ENCODE measurements at places on chromosomes 2 and 18.

- DNase-seq: peak; percentile 79
These were observed 670.7 kb upstream of the ZNF804A start for GRCh38 chr2:183927406-183928325.

- no peak for DNase-seq
These were observed 32.2 kb downstream of the MAPRE2 start for GRCh38 chr18:35073186-35074105.

DNA sequence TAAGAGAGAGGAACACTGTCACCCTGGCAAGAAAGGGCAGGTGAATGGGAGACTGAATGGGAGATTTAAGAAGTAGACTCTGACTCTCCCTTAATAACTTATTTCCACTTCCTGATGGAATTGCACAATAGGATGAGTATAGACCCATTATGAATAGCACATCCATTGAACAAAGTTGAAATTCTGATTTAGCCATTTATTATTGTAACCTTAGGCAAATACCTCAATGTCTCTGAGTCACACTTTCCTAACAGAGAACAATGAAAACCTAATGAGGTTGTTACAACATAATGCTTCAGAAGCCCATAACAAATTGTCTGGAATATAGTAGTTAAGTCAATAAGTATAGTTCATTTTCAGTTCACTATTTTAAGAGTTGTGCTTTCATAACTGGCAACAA, 78.9 kb downstream of the NRXN1 start:
- peak; percentile 80 for DNase-seq

DNA sequence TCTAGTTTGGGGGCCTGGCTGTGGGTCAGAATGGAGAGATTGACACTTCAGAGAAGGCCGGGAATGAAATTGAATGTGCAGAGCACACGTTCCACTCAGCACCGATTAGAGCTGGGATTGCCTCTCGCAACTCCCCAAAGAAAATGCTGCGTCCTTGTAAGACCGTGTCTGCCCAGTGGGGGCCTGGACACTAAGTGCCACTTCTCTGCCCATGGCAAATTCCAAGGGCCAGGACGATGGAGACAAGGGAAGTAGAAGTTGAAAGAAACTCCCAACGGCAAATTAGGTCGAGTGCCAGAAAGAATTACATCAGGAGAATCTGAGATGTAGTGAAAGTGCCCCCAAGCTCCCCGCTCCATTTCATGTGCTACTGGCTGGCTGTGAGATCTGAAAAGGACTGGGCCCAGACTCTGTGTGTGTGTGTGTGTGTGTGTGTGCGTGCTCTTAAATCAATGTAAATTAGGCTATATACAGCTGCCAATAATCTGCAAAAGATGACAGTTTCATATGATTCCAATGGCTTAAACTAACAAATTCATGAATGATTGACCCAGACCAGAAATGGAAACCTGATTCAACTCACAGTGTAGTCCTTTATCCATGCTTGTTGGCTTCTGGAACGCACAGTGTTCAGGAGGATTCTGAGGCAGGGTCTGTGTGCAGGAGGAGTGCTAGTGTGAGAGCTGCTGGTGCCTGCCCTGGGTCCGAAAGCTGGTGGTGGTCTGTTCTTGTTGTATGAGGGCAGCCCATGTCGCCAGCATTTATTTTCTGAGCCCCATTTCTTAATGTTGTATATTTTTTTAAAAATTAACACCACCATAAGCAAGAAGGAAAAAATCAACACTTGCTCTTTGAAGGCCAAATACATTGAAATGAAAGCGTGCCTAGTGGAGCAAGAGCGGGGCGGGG, 234.3 kb downstream of the AGAP1 start:
- no peak for DNase-seq

DNA sequence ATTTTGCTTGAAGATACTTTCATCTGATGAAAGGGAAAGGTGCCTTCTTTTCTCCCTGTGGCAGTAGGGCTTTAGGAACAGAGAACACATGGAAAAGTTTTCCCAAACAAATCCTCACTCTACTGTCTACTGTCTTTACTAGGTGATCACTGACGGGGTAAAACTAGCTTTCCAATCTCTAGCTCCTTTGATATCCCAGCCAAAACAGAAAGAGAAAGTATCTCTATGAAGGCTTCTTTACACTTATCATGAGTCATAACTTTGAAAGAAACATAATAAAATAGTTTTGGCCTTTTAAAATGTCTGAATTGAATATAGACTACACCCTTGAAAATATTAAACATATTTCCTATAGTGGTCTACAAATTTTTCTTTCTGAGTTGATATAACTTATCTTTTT, 214.5 kb downstream of the DSEL start:
- DNase-seq: peak; percentile 17

DNA sequence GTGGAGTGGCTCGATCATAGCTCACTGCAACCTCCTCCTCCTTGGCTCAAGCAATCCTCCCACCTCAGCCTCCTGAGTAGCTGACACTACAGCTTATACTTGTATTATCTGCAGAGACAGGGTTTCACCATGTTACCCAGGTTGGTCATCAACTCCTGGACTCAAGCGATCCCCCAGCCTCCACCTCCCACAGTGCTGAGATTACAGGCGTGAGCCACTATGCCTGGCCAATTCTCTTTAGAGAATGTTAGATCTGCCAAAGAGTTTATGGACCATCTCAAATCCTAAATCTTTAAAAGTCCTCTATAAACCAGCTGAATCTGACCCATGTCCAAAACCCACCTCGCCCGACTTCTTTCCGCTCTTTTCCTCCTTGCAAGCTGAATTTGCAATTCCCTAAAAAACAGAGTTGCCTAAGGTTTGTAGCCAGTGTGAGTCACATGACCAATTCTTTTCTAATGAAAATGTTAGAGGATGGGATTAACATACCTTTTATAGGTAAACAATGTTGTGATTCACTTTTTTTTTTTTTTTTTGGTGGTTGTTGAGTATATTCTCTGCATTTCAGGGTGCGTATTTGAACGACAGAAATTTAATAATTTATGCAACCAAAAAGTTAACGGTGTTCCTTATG, 2.4 kb upstream of the PMAIP1 start:
- no peak for DNase-seq

DNA sequence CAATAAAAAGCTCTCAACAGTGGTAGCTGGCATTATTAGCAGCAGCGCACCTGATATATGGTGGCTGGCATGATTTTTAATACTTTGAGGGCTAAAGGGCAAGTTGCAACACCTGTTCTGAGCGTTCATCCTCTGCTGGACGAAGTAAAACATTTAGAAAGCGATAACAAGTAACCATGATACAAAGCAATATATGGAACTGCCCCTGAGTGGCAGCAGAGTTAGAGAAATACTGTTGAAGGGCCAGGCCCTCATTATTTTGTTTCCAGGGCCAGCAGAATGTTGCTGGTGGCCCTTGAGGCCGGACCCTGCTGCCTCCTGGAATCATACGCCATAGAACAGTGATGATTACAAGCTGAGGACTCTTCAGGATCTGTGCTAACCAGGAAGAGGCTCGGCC, 47.8 kb downstream of the ARHGEF4 start:
- no peak for DNase-seq

DNA sequence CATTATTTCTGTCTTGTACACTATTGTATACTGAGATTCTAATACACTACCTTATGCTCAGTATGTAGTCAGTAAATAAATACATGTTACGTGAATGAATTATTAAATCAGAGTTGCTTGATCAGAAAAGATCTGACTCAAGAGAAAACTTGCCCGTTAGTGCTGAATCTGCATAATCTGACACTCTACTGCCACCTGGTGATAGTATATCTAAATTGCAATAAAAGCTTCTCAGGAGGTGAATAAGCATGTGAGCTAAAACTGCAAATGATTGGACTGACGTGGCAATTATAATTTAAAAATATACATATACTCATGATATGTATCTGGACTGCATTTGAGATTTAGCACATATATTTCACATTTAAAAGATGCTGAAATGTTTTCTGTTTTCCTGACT, 70.4 kb downstream of the KIAA1328 start:
- DNase-seq: peak; percentile 26

- no peak for DNase-seq
These were observed 566.0 kb downstream of the STK39 start for GRCh38 chr2:167681234-167682015.

GRCh38 chr2:35978218-35978617, 377.4 kb upstream of the CRIM1 start:
- no peak for DNase-seq

GRCh38 chr2:64839844-64840243, 149.4 kb upstream of the SLC1A4 start:
- peak; percentile 47 for DNase-seq

DNA sequence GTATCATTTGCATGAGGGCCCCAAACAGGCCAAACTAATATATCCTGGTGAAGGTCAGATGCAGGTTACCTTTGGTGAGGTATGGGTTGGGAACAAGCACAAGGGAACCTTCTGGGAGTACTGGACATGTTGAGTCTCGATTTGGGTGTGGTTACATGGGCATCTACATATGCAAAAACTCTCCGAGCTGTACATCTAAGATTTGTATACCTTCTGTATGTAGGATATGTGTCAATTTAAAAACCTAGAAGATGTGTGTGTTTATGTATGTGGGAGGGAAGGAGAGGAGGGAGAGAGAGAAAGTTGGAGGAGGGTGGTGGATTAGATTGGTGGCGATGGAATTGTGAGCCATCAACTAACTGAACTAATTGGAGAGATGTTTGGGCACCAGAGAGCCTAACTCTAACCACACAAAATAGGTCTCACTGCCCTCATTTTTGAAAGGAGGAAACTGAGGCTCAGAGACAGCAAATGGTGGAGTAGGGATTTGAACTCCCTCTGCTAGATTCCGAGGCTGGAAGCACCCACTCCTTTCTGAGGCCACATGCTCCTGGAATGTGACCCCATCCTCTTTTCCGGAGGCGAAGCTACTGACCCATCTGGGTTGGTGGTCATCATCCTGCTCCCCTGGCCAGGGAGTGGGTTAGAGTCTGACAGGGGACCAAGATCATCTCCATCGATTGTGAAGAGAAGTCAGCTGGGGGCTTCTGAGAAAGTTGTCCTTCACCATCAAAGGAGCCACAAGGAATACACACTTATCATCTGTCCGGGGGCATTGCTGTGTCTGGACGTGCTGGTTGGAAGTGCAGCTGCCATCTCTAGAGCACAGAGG, 107.3 kb upstream of the MYCN start:
- DNase-seq: no peak

All from fibroblast of skin of right biceps (primary cell).